ENCODE measurements at places on chromosomes 16 and 17. TPM values are rescaled to one million over a fixed set of nuclear protein-coding genes. Genes with fewer than 3 reads are reported as not detected.

DNA sequence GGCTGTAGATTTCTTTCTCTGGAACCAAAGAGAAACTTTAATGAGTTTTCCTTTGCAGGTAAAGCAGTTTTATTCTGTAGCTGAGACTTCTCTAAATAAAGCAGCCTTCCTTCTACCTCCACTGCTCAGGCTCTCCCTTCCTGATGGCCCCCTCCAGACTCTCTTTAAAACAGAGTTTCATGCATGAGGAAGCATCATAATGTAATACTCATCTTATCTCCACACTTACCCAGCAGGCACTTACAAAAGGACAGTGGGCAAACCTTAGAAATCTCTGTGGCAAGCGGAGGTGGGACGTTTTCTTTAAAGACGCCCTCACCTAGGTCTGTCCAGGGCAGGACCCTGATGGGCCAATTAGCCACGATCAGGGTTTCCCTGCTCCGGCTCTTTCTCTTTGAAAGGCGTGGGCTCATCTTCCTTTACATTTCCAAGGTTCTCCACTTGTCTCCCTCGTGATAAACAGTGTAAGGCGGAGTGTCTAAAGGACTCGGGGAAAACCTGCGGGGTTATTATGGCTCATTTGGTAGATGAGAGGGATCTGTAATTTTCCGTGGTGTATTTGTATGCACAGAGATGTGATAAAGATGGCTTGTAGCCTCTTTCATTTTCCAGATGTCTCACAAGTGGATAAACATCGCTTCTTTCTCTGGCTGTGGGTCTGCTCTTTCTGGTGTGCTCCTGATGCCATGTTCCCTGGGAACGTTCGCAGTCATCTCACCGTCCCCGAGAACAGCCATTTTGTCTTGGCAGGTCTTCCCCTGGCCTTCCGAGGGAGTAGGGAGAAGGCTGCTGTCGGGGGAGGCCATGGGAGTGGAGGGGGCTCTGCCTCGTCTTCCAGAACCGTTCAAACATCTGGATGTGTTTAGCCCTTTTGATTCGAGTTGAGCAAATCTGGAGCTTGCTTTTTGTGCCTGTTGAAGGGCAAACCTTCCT lies 239.0 kb downstream of the CCDC182 start:
- DNase-seq = no peak

GRCh38 chr16:83899272-83899897 lies 470 bp downstream of the MLYCD start:
- DNase-seq = no peak

- no peak for DNase-seq
Observed at GRCh38 chr17:58263773-58264172, 17.0 kb downstream of the MPO start.

DNA sequence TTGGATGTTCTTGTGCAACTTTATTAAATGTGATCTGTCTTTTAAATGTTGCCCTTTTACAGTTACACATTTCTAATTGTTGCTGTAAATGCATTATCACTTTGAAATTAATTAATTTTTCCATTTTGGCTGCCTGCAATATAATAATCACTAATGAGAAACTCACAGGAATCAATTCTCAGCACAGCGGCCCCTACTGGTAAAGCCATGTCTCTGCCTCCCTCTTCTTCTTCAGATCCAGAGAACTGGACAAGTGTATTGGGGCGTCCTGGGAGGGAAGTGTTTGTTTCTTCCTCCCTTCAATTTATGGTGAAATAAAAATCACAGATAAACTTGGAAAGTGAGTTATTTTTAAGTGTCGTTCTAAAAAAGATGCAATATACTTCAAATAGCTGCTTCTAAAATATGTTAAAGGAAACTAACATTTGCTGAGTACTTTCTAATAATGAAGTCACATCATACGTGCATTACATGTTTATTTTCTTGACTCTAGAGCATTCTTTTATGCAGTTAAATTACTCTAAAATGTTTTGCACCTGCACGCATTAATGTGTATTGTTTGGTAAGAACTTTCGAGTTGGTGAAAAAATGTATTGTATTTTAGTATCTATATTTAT lies 338.0 kb downstream of the WWOX start:
- DNase-seq = no peak

DNA sequence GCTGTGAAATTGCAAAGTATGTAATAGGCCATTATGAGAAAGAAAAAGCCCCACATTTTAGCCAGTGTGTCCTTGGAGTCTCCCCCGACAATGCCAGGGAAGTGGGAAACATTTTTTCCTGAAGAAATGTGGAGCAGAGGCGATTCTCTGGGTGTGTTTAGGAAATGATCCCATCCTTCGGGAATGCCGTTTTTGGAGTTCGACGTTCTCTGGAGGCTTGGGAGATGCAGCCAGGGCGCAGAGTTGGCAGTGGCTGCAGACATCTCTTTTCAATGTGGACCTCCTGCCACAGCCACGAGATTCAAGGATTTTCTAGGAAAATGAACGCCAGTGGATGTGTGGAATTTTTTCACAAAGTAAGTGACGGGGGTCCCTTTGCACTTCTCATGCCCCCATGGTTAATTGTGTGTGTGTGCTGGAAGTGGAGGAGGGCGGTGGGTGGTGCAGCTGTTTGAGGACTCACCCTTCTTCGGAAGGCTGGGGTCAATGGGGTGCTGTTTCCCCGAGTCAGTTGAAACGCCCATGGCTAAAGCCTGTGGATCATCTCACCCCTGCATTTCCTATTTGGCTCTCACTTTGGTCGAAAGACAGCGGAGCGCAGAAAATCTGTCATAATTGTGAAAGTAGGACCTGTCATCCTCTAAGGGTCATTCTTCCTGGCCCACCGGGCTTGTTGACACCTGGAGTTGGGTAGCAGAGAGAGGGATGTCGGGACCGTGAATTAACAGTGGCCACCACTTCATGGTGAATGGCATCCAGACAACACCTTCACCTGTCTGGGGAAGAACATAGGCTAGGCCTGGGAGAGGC lies 73.2 kb downstream of the CMIP start:
- no peak for DNase-seq

DNA sequence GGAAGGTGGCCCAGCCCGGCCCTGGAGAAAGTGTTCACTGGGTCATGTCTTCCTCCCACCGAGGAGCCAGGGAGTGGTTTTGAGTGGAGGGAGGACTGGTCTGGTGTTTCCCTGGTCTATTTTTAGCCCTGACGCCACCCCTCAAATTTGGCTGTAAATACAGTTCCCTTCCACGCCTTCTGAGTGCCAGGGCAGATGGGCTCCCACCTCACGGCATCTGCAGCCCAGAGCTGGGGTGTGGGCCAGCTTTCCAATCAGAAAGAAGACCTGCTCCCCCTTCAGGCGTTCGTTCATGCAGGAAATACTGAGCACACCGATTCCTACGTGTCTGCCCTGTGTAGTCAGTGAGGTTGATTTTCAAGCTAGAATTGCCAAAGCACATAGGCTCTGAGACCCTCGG lies 53.7 kb downstream of the SNX20 start:
- no peak for DNase-seq

DNA sequence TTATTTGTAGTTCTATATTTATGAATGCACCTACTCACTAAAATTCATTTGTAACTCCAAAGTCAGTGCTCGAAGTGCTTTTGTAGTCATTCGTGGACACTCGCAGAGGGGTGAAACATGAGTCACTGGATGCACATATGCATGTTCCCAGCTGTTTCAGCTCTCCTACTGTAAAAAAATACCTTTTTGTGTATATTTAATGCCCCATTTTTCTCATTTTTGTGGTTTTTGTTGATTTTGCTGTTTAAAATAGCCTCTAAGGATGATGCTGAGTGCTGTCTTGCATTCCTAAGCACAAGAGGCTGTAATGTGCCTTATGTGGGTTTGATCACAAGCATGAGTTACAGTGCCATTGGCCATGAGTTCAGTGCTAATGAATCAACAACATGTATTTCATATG lies 30.6 kb downstream of the CENPV start:
- no peak for DNase-seq

DNA sequence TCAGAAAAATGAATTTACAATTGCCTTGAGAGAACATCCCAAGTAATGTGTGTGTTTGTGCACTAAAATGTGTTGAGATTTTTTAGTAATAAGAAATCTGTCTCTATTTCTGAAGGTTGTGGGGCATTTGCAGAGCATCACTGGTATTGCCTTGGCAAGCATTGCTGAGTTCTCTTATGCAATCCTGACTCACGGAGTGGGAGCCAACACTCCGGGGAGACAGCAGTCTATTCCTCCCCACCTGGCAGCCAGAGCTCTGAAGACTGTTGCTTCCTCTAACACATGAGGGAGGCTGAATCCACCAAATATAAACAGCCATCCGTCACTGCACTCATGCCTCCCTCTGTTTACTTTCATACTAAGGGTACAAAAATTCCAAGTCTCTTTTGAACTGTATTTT lies 10.6 kb downstream of the CNTD1 start:
- DNase-seq = no peak

GRCh38 chr16:24497440-24497839 lies 41.9 kb upstream of the RBBP6 start:
- no peak for DNase-seq

- DNase-seq = no peak
Observed at GRCh38 chr16:89422527-89422904, 67.8 kb downstream of the ANKRD11 start.

DNA sequence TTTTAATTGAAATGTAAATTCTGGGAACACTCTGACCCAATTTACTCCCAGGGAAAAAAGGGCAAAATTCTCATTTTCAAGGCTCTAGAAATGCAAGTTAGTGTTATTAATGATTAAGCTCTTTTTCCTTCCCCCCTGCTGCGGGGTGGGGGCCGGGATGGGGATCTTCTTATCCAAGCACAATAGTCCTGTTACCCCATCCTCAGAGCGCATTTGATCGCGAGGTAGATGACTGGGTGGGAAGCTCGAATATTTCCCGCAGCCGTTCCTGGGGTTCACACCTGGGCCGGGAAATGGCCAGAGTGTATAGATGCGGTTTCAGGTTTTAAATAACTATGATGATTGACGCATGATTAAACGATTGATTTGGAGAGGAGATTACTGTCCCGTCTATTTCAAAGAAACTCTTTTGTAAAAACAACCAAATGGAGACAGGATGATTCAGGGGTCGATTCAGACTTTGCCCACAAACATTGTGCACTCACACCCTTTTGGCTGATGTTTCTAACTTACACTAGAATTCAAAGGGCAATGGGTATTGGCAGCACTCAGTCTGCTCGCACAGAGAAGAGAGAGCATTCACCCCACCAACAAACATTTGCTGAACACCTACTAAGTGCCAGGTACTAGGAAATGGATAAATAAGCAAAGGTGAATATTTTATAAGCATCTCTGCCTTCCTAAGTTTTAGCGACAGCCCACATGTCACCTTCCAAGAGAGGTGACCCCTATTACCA lies 55.0 kb downstream of the SALL1 start:
- no peak for DNase-seq

DNA sequence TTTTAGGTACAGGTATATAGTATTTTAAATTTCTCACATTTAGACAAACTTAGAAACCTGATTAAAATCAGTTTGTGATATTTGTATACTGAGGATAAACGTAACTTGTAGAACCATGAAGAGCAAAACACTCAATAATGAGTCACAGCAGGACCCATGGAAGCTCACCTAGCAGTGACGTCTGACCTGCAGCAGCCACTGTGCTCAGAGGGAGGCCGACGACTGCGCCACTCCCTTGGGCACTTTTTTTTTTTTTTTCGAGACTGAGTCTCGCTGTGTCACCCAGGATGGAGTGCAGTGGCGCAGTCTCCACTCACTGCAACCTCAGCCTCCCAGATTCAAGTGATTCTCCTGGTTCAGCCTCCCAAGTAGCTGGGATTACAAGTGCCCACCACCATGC lies 106.2 kb upstream of the AXIN2 start:
- DNase-seq = no peak

DNA sequence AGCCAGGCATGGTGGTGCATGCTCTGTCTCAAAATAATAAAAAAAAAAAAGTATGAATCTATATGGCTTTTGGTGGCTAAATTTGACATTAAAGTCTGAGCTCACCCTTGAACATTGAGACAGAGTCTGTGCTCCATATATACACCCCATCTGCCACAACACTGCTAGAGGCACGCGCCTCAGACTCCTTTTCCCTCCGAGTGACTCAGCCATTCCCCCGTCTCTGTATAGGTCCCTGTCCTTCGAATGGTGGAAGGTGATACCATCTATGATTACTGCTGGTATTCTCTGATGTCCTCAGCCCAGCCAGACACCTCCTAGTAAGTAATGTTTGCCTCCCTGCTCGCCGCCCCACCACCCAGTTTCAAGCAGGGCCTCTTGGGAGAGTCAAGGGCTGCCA lies 4.5 kb upstream of the EFNB3 start:
- no peak for DNase-seq

DNA sequence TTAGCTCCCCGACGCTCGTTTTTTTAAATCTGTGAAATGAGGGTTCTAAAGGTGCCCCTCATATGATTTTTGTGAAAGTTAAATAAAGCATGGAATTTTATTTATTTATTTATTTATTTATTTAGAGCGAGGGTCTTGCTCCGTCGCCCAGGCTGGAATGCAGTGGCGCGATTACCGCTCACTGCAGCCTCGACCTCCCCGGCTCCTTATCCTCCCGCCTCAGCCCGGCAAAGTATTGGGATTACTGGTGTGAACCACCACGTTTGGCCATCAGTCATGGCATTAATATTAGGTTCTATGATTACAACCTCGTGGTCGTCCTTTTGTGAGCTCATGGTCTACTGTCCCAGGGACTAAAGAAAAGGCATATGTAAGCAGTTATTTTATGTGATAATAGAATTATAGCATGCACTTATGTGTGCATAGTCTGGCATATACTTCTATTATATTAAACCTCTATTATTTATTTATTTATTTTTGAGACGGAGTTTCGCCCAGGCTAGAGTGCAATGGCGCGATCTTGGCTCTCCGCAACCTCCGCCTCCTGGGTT lies 557 bp upstream of the LUC7L start:
- no peak for DNase-seq

DNA sequence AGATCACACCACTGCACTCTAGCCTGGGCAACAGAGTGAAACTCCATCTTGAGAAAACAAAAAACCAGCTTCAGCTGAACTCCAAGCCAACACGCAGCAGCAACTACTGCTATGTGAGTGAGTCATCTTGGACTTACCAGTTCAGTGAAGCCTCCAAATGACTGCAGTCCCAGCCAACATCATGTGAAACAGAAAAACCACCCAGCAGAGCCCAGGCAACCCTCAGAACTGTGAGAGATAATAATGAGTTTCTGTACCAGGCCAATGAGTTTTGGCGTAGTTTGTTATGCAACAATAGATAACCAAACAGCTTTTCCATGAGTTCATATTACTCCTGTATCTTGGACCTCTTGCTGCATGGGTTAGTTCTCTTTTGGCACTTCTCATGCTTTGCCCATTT lies 23.3 kb downstream of the PHF12 start:
- DNase-seq = no peak

TBC1D28 gene
- total RNA-seq = not detected

ABCA3 gene
- 5.4 TPM for total RNA-seq

ABCA5 gene
- 50.6 TPM for total RNA-seq

TXNDC11 gene
- total RNA-seq = 59.4 TPM

SPOP gene
- total RNA-seq = 87.2 TPM
